ENCODE measurements at places on chromosomes 7 and 10.
A peak's percentile ranks its signal among the peaks of the same experiment; 100 is the strongest.

- DNase-seq, result no peak
Measured at GRCh38 chr7:93835702-93836101, 54.9 kb downstream of the TFPI2 start.

- DNase-seq, result no peak
Measured at GRCh38 chr10:15169555-15170401, 1.3 kb upstream of the NMT2 start.

GRCh38 chr7:133481676-133482075 lies 228.8 kb downstream of the EXOC4 start:
- DNase-seq, result no peak

DNA sequence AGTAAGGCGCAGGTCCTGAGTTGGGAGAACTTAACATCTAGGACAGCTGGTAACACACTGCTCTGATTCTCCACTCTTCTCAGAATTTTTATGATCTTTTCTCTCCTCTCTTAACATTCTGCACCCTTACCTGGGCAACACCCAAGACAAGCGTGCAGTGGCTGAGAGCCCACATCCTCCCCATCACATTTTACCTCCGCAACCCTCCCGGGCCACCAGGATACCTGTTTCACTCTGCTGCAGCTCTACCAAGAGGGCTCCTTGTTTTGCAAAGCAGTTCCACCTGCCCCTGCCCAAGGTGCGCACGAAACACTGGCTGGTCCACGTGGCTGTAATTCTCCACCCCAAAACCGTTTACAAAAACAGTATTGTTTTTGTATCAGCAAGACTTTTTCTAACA lies 81.5 kb downstream of the ITIH5 start:
- DNase-seq, result no peak

DNA sequence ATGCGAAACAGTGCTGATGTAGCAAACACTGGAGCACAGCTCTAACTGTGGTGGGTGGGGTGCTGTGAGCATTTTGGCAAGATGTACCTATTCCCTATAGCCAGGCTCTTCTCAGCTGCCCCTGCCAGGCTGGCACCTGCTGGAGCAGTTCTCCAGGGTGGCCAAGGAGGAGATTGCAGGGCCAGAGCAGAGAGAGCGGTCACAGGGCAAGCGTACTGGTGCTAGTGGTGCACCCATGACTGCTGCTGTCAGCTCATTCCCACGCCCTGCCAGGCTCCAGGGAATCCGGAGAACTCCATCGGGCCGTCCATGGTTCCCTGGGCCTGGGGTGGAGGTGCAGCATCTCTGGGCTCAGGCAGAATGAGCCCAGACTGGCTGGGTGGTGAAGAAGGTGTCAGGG lies 2.1 kb downstream of the COL13A1 start:
- DNase-seq, result no peak

- no peak for DNase-seq
Measured at GRCh38 chr10:125455431-125455830, 227.5 kb downstream of the TEX36 start.

DNA sequence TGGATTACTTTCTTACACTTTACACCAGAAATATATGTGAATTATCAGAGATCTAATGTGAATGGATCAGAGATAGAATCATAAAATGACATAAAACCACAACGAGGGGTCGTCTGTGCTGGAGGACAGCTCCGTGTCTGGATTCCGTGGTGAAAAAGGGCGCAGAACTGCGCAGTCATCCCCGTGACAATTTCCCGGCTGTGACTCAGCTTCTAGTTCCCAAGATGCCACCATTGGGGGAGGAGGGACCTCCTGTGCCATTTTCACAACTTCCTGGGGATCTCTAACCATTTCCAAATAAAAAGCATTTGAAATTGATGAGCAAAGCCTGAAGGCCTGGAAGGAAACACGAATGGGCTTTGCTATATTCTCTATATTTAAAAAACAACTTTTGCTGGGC lies 72.1 kb downstream of the PDGFA start:
- no peak for DNase-seq

DNA sequence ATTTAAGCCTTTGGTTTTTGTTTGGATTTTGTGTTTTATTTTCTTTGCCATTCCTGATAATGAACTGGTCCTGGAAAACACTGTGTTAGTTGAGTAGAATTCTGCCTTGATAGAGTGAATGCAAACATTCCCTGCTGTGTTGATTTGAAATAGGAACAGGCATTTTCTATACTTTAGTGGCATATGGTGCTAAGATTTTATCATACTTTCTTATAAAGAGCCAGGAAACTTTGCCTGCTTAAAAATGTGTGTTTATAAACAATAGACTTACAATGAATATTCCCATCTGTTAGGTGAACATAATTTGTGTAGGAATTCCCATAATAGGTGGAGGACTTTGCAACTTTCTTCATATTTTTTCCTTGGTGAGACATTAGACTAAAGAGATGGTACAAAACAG lies 333.3 kb downstream of the SDK1 start:
- no peak for DNase-seq

DNA sequence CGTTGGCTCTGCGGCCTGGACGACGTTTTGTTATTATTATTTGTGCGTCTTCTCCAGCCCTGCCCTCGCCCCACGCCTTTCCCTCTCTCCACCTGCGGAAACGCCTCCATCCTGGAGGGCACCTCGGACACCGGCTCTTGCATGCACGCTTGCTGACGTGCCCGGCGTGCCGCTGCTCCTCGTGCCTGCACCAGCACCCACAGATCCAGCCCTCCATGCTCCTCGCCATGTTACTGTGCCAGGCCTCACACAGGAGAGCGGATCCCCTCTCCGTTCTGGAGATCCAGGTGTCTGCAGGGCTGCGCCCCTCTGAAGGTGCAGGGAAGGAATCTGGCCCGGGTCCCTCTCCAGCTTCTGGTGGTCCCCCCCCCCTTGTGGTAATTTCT lies 373.9 kb upstream of the FOXK1 start:
- DNase-seq, result no peak

DNA sequence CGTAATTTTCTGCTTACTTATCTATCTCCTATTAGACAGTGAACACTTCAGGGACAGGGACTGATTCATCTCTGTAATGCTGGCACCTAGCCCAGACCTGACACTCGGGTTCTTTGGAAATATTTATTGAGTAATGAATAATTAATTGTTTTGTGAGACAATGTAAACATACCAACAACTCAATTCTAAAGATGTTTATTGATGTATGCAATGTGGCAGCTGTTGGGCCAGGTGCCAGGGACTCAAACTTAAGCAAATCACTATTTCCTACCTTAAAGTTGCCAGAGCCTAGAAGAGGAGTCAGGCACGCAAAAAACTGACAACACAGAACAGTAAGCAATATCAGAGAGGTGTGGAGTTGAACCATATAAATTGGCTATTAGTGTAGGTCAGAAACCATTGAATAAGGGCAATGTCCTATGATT lies 63.6 kb upstream of the BMPER start:
- no peak for DNase-seq

GRCh38 chr10:5297466-5297865 lies 67.3 kb upstream of the UCN3 start:
- no peak for DNase-seq

DNA sequence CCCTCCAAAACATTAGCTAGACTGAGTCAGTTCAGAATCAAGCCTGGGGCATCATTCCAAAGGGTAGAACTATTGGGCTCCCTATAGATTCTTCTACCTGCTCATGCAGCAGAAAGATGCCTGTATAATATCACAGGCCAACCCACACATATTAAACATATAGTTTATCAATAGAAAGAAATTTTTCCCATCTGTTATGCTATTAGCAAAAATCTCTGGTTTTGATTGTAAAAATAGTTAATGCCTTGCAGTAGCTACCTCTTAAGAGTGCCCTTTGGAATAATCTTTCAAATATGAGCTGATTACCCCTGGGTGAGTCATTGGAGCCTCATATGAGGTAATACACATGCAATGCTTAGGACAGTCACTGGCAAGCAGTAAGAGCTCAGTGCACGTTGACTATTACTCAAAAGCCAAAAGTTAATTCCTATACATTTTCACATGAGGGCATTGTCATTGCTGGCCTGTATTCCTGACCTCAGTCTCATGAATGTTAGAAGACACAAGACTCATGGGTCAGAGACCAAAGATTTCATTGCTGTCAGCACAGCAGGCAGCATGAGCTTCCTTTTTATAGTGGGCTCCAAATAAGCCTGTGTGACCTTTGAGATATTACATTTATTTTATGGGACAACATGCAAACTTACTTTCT lies 180.0 kb downstream of the FGFR2 start:
- no peak for DNase-seq

- DNase-seq, result peak; percentile 60
Measured at GRCh38 chr7:150942001-150942590, 36.0 kb downstream of the KCNH2 start.

- DNase-seq, result no peak
Measured at GRCh38 chr7:14850039-14850438, 52.5 kb downstream of the DGKB start.

- no peak for DNase-seq
Measured at GRCh38 chr7:22607180-22607579, 107.2 kb upstream of the STEAP1B start.

DNA sequence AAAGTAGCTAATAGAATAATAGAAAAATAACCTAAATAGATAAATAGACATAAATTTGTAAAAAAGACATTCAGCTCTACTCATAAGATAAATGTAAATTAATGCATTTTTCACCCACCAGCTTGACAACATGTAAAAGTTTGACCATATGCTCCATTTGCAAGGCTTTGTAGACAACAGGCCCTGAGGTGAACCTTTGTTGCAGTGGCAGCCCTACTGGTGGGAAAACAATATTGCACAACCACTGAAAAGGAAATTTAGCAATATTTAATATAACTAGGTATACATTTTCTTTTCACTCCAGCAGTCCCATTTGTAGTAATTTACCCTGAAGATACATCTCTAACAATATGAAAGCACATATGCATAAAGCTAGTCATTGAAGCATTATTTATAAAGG lies 39.0 kb upstream of the ADRA2A start:
- DNase-seq, result no peak

- DNase-seq, result no peak
Measured at GRCh38 chr10:110203500-110204455, 3.6 kb upstream of the MXI1 start.

DNA sequence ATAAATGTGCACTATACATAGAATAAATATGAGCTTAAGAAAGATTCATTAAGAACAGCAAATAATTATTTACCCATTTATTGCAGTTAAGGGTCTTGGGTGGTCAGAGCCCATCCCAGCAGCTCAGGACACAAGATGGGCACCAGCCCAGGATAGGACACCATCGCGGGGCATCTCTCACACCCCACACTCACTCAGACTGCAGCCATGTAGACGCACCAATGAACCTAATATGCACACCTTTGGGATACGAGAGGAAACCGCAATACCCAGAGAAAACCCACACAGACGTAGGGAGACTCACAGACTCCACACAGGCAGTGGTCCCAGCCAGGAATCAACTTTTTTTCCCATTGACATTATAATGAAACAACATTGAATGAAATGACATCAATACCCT lies 36.0 kb downstream of the CARD11 start:
- DNase-seq, result no peak

DNA sequence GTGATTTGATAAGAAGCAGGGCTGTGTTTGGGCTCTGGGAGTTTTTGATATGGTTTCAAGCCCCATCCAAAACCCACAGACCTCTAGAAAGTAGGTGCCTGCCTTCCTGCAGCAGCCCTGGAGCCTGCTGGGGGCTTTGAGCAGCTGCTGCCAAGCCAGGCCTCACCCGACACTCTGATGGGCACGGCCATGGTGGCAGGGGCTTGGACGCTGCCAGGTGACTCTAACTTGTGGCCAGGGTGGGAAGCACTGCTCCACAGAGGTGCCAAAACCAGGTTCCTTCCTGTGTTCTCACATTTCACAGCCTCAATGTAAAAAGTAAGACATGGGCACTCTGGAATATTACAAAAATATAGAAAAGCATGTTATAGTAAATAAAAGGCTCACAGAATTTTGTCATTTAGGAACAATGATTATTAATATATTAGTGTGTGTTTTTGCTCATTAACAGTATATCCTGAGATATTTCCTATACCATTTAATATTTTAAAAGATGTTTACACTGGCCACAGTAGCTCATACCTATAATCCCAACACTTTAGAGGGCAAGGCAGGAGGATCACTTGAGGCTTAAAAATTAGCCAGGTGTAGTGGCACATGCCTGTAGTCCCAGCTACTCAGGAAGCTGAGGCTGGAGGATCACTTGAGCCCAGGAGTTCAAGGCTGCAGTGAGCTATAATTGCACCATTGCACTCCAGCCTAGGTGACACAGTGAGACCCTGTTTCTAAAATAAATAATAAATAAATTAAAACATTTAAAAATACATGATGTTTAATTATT lies 95.1 kb downstream of the EGFR start:
- no peak for DNase-seq

GRCh38 chr7:7859411-7859810 lies 109.2 kb upstream of the GLCCI1 start:
- no peak for DNase-seq

DNA sequence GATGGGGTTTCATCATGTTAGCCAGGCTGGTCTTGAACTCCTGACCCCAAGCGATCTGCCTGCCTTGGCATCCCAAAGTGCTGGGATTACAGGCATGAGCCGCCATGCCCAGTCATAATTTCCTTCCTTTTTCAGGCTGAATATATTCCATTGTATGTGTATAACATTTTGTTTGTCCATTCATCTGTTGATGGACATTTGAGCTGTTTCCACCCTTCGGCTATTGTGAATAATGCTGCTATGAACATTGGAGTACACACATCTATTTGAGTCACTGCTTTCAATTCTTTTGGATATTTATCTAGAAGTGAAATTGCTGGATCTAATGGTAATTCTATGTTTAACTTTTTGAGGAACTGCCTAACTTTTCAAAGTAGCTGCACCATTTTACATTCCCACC lies 34.6 kb downstream of the TLX1 start:
- DNase-seq, result no peak

GRCh38 chr10:95477175-95477520 lies 84.0 kb downstream of the SORBS1 start:
- no peak for DNase-seq

- DNase-seq, result peak; percentile 34
Measured at GRCh38 chr10:13347043-13347499, 1.0 kb downstream of the SEPHS1 start.

- DNase-seq, result no peak
Measured at GRCh38 chr7:40232242-40232893, 97.6 kb downstream of the SUGCT start.

DNA sequence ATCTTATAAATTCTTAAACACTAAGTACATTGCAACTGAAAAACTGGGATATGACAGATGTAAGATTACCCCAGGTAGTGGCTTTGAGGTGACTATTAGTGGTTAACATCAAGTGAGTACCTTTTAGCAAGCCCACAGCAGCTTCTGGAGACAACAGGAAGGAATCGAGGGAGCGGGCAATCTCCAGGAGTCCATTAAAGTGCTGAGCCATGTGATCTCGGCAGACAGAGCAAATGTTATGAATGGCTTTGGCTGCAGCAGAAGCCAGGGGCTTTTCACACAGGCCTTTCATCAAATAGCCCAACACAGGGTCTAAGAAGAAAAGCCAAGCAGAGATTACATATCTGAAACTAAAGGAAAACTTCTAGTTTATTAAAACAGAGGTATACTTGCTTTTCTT lies 48.9 kb downstream of the IRF5 start:
- no peak for DNase-seq

GRCh38 chr10:112583236-112583939 lies 136.4 kb downstream of the VTI1A start:
- no peak for DNase-seq

GRCh38 chr10:114957673-114958072 lies 19.7 kb downstream of the TRUB1 start:
- DNase-seq, result no peak

- DNase-seq, result peak; percentile 33
Measured at GRCh38 chr7:17640730-17641377, 299.4 kb downstream of the SNX13 start.

All from WTC11 (cell line).